ENCODE measurements at places on chromosomes 3 and 15.

DNA sequence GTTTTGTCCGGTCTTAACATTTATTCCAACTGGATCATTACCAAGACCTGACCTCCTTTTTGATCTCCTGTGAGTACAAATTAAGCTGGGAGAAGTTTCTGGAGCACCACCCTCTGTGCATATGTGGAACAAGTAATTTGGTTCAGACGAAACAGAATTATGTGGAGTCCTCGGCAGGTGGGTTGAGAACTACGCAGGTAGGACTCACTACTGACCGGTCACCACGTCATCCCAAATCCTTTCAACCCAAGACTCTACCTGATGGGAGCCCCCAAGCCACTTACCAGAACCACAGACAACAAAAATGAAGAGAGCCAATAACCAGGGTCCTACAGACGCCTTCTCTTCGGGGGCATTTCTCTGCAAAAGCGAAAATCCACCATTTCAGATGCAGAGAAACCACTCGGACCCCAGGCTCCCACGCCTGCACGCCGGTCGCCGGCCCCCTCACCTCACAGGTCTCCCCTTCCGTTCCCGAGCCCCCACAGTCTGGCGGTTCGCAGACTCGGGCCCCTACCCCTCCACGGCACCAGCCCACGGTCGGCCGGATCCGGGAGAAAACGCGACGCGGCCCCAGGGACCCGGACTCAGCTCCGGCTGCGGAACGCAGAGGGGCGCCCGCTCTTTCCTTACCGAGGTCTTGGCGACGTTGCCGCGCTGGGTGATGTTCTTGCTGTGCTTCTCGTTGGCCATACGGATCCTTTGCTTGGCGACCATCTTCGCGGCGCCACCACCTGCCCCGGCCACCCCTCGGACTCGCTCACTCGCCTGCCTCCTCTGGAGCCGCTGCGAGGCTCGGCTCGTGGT is 674 bp downstream of the SERP1 start:
- no peak for DNase-seq

DNA sequence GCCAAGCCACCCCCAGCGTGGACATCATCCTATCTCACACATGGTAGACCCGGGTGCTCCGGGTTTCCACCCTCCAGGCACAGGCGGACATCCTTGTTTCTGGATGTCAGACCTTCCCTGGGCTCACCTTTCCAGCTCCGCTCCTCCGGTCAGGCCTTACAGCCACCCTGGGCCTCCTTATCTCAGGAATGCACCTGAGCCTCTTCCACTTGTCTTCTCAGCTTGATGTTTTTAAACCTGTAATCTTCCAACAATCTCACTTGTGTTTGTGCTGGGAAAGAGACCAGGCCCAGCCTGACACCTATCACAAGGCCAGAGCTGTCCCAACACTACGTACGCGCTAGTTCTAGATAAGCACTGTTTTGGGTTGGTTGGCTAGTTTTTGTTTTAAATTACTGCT is 53.9 kb downstream of the NIPA2 start:
- DNase-seq, result no peak

GRCh38 chr15:29377161-29377560 is 107.5 kb upstream of the NSMCE3 start:
- DNase-seq, result no peak

- DNase-seq, result no peak
Observed at GRCh38 chr15:70181626-70182255, 84.0 kb upstream of the TLE3 start.

- no peak for DNase-seq
Observed at GRCh38 chr3:11455956-11456355, 183.8 kb downstream of the ATG7 start.

- no peak for DNase-seq
Observed at GRCh38 chr15:77584201-77584600, 48.5 kb downstream of the LINGO1 start.

GRCh38 chr3:114447545-114447944 is 153.7 kb downstream of the TIGIT start:
- DNase-seq, result no peak

GRCh38 chr3:99877031-99877579 is 59.4 kb downstream of the CMSS1 start:
- DNase-seq, result no peak

DNA sequence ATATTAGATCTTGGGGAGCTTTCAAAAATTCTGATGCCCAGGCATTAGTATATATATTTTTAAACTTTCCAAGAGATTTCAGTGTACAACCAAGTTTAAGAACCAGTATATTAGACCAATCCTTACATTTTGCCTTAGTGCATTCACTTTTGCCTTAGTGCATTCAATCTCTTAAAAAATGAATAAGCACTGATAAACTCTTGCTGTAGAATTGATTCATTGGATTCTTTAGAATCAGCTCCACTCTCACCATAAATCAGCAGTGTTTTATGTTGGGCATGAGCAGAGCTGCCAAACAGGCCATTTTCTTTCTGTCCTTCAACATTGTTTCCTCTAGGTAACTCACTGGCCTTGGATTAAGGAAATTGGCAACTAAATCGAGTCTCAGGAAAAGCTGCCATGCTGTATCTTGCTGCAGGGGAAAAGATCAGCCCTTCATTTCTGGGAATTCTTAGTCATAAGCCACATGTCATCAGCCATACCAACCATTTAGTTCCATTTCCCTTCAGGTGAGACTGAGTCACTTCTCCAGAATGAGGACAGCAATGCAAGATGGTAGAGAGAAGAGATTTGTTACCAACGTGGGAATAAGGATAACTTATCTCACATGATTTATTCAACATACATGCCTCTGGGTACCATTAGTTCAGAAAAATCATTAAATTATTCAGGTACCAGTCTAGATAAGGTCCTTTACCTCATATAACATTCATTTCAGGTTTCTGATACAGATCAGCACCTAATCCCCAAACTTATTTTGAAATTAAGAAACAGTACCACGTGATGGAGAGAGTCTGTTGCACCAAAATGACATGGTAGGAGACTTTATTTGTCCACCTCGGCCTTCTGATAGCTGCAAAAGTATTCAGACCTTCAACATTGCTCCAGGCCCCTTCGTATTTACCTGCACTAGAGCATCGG is 192.5 kb downstream of the P3H2 start:
- DNase-seq, result no peak

DNA sequence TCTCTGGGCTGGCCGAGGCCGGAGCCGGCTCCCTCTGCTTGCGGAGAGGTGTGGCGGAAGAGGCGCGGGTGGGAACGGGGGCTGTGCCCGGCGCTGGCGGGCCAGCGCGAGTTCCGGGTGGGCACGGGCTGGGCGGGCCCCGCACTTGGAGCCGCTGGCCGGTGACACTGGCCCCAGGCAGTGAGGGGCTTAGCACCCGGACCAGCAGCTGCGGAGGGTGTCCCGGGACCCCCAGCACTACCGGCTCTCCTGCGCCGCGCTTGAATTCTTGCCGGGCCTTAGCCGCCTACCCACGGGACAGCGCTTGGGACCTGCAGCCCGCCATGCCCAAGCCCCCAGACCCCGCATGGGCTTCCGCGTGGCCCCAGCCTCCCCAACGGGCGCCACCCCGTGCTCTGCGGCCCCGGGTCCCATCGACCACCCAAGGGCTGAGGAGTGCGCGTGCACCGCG is 736.3 kb upstream of the ARRDC4 start:
- DNase-seq, result no peak

DNA sequence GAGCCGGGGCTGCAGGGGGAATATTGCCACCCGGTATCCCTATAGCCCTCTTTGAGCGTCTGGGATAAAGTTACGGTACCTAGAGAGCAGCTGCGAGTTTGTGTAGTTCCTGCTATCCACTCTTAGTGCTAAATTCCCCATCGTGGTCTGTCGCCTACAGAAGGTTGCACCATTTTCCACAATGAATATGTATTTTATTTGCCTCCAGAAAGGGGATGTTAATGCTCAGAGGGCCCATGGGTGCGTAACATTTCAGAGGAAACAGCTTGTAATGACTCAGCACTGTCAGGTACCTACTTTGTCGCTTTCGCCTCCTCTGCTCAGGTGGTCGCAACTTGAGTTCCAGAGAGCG is 1.1 kb downstream of the SLCO3A1 start:
- no peak for DNase-seq

- no peak for DNase-seq
Observed at GRCh38 chr15:87619161-87619960, 637.2 kb downstream of the NTRK3 start.

DNA sequence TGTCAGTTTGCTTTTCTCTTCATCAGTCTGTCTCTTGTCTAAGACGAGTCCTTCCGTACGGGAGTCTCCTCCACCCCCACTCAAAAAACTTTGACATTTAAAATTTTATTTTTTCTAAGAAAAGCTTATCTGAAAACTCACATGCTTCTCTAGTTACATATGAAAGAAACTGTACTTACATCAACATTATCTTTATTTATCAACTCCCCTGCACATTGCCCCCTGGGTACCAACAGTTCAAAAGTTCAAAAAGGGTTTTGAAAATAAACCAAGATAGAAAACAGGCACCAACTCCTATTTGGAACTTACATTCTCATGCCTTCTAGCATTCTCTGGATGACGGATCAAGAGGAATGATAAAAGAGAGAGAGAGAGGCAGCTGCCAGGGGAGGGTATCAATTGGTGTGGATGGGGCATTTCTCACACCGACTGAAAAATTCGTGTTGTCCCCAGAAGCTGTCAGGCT is 182.5 kb downstream of the FOXP1 start:
- DNase-seq, result no peak

DNA sequence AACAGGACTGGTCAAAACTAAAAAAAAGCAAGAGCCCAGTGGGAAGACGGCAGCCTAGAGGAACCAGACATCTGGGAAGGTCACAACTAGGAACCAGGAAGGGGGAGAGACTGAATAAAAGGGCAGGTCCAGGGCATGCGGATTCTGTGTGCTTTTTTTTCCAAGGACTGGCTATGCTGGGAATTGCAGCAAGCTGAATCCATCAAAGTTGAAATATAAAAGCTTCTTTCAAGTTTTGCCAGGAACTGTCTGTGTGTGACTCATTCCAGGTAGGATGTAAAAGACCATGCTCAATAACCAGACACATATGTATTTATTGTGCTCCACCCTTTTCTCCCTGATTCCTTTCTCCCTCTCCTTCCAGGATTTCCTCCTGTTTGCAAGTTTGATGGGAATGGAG is 47.9 kb upstream of the CCDC80 start:
- DNase-seq, result no peak

GRCh38 chr15:52651868-52652267 is 27.3 kb downstream of the ATOSA start:
- DNase-seq, result no peak

- no peak for DNase-seq
Observed at GRCh38 chr3:186115239-186115996, 6.5 kb upstream of the ETV5 start.

GRCh38 chr15:69595009-69595791 is 142.6 kb downstream of the RPLP1 start:
- no peak for DNase-seq

DNA sequence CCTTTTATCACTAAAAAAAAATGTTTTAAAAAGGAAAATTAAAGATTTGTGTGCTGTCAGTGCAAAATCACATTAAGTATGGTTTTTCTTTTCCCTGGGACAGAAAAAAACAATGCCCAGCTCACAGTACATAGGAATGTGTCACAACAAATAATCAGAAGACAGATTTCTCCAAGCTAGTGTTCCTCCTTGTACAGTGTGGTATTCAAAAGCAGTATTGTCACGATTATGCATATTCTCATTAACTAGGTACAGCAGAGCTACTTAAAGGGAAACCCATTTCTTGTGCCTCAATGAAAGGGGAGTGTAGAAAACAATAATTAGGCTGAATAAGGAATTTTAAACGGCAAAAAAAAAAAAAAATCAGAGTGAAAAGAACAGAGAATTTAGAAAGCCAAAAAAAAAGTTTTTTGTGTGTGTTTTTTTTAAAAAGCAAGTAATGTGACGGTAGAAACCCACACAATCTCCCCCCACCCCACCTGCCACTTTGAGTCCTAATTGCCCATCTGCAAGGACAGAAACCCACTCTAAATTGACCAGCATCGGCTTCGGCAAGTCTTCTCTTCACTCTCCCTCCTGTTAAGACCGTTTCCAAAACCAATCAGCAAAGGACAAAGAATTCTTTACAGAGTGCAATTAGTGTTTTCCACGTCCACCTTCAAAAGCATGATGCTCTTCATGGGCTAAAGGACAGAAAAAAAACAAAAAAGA is 41.0 kb downstream of the EIF4E3 start:
- DNase-seq, result no peak

- DNase-seq, result no peak
Observed at GRCh38 chr15:92323525-92323924, 70.2 kb upstream of the ST8SIA2 start.

- DNase-seq, result no peak
Observed at GRCh38 chr3:18302517-18302916, 122.6 kb downstream of the SATB1 start.

DNA sequence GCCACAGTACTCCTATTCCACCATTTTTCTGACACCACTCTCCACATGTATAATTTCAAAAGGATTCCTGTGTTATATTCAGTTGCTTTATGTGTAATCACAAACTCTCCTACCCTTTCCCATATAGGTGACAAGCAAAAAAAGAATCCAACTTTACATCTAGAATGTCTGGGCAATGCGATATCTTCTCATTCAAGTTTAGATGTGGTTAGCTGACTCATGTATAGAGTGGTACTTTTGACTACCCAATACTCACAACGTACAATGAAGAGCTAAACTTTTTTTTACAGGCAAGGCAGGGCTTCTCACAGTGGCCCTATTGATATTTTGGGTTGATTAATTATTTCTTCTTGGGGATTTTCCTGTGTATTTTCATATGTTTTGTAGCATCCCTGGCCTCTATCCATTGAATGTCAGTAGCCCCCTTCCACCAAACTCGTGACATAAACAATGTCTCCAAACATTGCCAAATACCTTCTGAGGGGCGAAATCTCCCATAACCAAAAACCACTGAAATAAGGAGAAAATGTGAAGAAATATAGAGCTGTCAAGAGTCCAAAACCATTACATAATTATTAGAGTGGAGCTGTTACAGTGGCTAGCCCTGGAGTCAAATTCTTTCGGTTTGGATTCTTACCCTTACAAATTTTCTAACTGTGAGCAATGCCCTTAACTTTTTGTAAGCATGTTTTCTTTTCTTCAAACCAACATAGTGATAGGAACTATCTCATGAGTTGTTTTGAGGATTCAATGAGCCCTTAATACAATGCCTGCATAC is 342.6 kb downstream of the NSUN3 start:
- no peak for DNase-seq

DNA sequence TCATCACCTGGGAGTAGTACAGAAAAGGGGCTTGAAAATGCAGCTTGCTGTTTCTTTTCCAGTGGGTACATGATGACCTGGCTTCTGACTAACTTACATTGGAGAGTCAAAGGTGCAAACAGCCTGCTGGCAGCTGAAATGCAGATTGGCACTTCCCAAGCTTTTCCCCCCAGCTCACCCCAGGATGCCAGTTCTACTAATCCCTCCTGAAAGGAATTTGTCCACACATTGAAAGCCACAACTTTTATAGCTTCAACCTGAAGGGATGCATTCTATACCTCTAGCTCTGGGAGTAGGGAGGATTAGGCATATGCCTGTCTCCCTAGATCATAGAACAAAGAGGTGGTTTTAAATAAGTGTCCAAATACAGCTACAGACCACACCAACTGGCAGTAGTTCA is 281.7 kb downstream of the EFHB start:
- no peak for DNase-seq

DNA sequence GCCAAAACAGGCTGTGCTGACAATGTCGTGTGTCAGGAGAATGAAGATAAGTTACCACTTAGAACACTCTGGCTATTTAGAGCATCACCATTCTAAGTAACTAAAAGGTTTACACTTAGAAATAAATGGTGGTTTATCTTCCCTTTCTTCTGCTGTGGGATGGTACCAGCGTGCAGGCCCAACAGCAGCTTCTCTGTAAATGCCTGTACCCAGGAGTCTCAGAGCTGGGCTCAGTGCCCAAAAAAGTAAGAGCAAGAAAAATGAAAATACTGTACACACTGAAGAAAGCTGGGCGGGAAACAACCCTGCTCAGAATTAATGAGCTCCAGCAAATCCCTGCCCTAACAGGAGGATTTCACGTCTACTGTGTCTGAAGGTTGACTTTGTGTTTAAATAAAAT is 206.5 kb downstream of the MFSD1 start:
- DNase-seq, result no peak

All from GOT3 (cell line).